ENCODE measurements at places on chromosomes 2 and 18. TPM values are rescaled to one million over a fixed set of nuclear protein-coding genes. Genes with fewer than 3 reads are reported as not detected.
A peak's percentile ranks its signal among the peaks of the same experiment; 100 is the strongest.

APOB gene
- total RNA-seq: 0.09 TPM

SESTD1 gene
- total RNA-seq: 4.4 TPM

NEB gene
- total RNA-seq: 3.9 TPM

IL36G gene
- 0.24 TPM for total RNA-seq

DNA sequence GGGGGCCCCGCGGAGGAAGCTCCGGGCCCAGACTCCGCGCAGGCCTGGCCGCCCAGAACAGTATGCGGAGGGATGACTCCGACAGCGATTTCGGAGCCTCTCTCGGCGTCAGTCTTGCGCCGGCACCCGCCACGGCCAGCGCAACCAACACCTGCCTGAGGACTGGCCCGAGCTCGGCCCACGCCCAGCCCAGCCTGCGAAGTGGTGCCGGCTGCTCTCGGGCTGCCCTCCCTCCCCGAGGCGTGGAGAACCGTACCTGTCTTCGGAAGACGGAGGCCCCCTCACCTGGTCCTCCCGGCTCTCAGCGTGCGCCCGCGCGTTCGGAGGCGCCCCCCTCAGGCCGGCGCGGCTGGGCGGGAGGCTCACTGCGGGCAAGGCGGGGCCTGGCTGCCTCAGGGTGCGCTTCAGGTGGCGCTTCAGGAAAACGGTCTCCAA, at the start of gene M1AP:
Gene M1AP, minus strand, starts transcription at position 322 of the 435 bp plus-strand sequence. CDS start 8,055 bp downstream, outside the sequence.
- no peak for DNase-seq

DNA sequence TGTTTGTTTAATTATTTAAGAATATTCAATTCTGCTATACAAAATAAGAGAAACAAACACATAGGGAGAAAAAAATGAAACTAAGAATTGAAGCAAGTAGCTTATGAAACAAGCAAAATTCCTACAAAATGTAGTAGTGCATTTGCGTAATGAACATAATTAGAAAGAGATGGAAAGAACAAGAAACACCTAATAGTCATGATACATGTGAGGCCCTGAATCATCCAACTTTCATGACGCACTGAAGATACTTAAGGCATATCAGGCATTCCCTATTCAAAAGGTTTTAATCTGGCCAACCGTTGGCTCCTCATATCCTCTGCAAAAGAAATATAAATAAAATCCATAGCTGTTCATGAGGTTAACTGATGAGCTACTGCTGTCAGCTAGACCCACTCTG, 14.5 kb upstream of the NAB1 start:
- DNase-seq: no peak

GRCh38 chr2:124039032-124039431, 13.9 kb downstream of the CNTNAP5 start:
- DNase-seq: no peak

DNA sequence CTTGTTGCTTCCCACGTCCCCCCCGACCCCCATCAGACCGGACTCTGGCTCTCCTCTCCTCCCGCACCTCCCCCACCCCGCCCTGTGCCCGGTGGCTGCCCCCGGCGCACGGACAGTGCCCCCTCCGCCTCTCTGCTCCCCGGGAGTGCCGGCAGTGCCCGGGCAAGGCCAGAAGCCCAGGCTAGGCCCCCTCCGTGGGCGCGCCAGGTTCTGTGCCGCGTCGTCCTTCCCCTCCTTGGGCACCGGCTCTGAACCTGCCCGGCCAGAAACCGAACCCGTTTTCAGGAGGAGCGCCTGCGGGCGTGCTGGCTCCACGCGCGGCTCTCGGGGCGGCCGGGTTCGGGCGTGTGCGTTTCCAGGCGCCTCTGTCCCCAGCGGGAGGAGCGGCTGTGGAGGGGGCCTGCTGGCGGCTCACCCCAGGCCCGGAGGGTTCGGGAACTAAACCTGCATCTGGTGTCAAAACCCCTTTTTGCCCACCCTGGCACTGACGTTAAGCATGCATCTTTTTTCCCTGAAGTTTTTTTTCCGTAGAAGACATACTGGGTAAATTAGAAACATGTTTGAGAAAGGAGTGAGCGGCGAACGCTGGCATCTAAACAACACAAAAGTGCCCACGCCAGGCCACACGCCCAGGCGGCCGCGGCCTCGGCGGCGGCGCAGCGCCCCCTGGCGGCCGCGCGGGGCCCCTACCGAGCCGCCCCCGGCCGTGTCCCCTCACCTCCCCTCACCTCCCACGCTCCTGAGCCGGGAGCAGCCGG, 123.9 kb upstream of the SLC1A4 start:
- peak; percentile 55 for DNase-seq

- DNase-seq: no peak
These were observed 655 bp downstream of the RND3 start for GRCh38 chr2:150486539-150487484.

GRCh38 chr2:102099536-102100298, 42.8 kb upstream of the IL1R1 start:
- DNase-seq: no peak

DNA sequence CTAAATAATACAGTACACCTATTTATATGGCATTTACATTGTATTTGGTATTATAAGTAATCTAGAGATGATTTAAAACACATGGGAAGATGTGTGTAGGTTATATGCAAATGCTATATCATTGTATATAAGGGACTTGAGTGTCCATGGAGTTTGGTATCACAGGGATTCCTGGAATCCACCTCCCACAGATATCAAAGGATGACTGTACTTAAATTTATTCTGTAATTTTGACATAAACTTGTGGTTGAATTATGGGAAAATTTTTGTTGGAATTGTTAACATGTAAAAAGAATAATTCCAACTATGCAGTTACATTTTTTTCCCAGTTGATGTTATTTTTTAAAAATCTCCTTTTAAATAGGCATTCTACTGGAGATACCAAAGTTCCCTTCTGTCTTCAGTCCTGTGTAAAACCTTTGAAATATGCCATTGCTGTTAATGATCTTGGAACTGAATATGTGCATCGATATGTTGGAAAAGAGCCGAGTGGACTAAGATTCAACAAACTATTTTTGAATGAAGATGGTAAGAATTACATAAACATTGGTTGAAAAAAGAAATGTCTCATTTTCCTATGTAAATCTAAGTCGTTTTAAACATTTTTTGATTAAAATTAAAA, 24.1 kb downstream of the GLS start:
- no peak for DNase-seq

DNA sequence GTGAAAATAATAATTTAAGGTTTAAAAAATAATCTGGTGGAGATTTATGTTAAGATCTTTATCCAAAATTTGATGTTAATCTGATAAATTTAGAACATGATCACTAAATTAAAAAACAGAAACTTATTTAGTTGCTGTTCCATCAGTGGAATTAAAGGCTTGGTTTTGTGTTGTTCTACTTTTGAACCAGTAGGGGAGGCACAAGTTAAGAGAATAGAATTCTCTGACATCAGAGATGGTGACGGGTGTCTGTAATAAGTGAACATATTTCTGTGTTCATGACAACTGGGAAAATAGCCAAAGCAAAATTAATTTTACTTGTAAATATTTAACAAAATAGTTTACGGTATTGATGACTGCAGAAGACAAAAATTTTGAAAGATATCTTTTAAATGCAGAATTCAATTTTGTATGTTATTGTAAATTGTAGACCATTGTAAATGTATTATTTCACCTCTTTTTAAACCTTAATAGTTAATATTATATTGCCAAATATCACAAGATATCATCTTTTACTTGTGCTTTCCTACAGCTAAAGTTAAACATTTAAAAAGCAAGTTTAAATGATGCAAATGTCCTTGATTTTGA, 106.0 kb downstream of the UBR3 start:
- no peak for DNase-seq

DNA sequence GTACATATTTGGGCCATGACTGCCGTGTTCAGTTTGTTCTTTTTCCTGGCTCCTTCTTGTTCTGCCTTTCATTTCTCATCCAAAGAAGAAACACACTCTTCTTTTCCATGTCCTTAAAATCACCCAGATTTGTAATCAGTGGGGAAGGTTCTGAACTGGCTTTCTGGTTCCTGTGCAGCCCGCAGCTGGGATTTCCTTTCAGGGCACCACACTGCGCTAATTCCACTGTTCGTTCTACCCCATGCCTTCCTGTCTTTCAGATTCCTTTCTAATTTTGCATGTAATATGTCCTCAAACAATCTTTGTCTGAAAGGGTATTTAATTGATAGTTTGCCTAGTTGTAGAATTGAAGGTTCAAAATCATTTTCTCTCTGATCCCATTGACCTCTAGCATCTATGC, 94.1 kb downstream of the HS1BP3 start:
- DNase-seq: no peak

DNA sequence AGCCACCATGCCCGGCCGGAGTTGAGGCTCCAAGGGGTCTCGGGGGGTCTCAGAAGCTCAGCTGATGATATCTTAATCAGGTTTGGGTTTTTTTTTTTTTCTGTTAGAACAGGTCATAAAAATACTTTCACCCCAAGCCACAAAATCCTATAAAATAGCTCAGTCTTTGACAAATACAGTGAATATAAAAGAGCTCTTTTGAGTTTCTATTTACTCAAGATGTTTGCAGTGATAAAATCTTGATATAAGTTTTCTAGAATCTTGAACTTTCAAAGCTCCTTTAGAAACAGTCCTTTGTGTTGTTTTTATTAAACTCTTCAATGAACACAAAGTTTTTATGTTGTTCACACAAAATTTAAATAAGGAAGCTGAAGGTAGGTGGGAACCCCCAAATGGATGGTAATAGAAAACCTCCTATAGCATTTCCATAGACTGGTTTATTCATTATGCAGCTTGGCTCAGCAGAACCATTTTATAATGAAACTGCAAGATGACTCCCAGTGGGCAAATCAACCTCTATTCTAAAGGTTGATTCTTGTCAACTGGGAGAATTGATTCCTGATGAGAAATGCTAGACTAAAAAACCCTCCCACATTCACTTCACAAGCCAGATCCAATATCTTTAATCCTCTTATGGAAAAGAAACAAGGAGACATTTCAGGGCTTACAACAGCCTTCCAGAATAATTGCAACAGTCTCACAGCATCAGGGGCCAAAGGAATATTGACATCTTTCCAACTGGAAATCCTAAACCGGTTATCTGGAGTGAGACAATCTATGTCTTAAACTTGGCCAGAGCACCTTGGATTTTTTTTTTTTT, 13.6 kb upstream of the NARS1 start:
- no peak for DNase-seq

- no peak for DNase-seq
These were observed 4.8 kb upstream of the STAT4 start for GRCh38 chr2:191155608-191156071.

DNA sequence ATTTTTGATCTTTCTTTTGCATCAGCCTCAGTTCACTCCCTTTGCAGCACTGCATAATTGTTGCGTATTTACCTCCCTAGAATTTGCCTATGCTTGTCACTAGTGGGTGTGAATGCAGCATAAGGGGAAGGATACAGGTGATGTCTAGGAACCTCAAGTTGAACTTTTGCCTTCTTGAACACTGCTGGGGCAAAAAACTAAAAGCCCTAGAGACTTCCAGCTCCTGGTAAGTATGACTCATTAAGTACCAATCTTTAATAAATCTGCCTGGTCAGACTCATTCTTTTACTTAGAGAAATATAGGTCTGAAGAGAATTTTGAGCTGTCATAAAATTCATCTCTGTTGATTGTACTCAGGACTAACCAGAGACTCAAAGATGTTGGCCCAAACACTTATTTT, 547.3 kb upstream of the FANCL start:
- no peak for DNase-seq
